Activated T-helper 2 cell treated with anti-CD3 and anti-CD28 coated beads, Interferon-gamma antibody, Interleukin-2, Interleukin-4, amounts not matched to agents 10 μg/mL and 5 μg/mL and 100 μg/mL, durations not matched to agents 14 hours and 24 hours and 36 hours (primary cell): ENCODE measurements at places on chromosomes 7 and 10. TPM values are rescaled to one million over a fixed set of nuclear protein-coding genes. Genes with fewer than 3 reads are reported as not detected.
A peak's percentile ranks its signal among the peaks of the same experiment; 100 is the strongest.

GRCh38 chr10:75395066-75395931 lies 6.3 kb downstream of the ZNF503 start:
- no peaks in the 10 kb centered on the region for H3K36me3 ChIP-seq
- H3K27me3 ChIP-seq: peaks cover 53% of the 10 kb centered on the region
- H3K4me1 ChIP-seq: peaks cover 6% of the 10 kb centered on the region

The LRIT1 gene
- not detected in 2 replicates for total RNA-seq

GRCh38 chr10:61751599-61751998 lies 88.9 kb downstream of the CABCOCO1 start:
- no peak overlapping the region for H3K4me3 ChIP-seq
- no peaks in the 10 kb centered on the region for H3K27me3 ChIP-seq

DNA sequence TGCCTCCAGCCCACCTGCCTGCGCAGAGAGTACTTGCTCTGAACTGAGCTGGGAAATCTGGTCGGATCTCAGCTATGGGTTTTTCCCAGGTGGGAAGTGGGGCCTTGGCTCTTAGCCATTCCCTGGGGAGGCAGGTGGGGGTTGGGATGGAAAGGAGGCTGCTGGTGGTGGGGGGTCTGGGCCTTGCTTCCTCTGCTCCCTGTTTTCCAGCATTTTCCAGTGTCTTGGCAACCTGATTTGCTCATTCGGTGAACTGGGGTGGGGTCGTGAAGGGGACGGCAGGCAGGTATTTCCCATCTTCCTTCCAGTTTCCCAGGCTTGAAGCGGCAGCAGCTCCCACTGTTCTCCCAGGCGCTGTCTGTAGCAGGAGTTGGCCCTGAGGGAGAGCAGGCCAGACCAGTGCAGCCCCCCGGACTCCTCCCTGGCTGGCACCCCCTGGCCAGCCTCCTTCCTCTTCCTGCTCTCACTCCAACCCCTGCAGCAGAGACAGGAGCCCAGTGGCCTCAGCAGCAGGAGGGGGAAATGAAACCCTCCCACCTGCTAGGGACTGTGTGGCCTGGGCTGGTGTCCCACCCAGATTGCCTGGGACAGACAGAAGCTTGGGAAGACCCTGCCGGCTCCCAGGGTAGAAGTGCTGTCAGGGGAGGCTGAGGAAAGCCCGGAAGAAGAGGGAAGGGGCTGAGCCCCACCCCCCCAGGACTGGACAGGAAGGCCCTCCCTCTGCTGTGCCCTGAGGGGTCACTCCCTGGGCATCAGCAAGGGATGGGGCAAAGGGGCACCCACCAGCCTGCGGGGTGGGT lies 6.6 kb downstream of the TRIM8 start:
- H3K36me3 ChIP-seq: peaks cover 73% of the 10 kb centered on the region
- peak overlapping the region; percentile 75 for H3K27ac ChIP-seq
- H3K27me3 ChIP-seq: no peaks in the 10 kb centered on the region
- H3K4me3 ChIP-seq: peak overlapping the region; percentile 63
- H3K4me1 ChIP-seq: peaks cover 70% of the 10 kb centered on the region

GRCh38 chr7:148973256-148973655 lies 55.0 kb downstream of the PDIA4 start:
- no peaks in the 10 kb centered on the region for H3K36me3 ChIP-seq
- no peak overlapping the region for H3K27ac ChIP-seq
- H3K4me1 ChIP-seq: no peaks in the 10 kb centered on the region
- no peak overlapping the region for H3K4me3 ChIP-seq

DNA sequence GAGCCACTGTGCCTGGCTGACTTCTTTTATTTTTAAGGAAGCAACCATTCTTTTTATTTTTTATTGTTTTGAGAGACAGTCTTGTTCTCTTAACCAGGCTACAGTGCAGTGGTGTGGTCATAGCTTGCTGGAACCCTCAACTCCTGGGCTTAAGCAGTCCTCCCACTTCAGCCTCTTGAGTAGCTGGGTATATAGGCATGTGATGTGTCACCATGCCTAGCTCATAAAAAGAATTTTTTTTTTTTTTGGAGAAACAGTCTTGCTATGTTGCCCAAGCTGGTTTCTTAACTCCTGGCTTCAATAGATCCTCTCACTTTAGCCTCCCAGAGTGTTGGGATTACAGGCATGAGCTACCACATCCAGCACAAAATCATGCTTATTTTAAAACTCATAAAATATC lies 5.8 kb downstream of the MCU start:
- H3K27me3 ChIP-seq: peaks cover 5% of the 10 kb centered on the region
- no peak overlapping the region for H3K27ac ChIP-seq
- DNase-seq: no peak
- H3K36me3 ChIP-seq: no peaks in the 10 kb centered on the region
- peaks cover 21% of the 10 kb centered on the region for H3K4me1 ChIP-seq

GRCh38 chr7:128136215-128136597 lies 104.9 kb upstream of the LEP start:
- peaks cover 7% of the 10 kb centered on the region for H3K4me1 ChIP-seq
- H3K36me3 ChIP-seq: no peaks in the 10 kb centered on the region
- no peak for DNase-seq
- peaks cover 57% of the 10 kb centered on the region for H3K27me3 ChIP-seq

- no peaks in the 10 kb centered on the region for H3K36me3 ChIP-seq
- H3K27ac ChIP-seq: no peak overlapping the region
- DNase-seq: no peak
- no peak overlapping the region for H3K4me3 ChIP-seq
These were observed 36.7 kb upstream of the HDAC9 start for GRCh38 chr7:18458830-18459229.

The SP4 gene
- total RNA-seq: 17.9 and 19.2 TPM in 2 replicates

The AKR1D1 gene
- total RNA-seq: not detected in 2 replicates

- H3K4me3 ChIP-seq: no peak overlapping the region
- H3K27me3 ChIP-seq: no peaks in the 10 kb centered on the region
- peaks cover 19% of the 10 kb centered on the region for H3K4me1 ChIP-seq
- no peak overlapping the region for H3K27ac ChIP-seq
These were observed 199.7 kb downstream of the MLLT10 start for GRCh38 chr10:21733710-21734109.

DNA sequence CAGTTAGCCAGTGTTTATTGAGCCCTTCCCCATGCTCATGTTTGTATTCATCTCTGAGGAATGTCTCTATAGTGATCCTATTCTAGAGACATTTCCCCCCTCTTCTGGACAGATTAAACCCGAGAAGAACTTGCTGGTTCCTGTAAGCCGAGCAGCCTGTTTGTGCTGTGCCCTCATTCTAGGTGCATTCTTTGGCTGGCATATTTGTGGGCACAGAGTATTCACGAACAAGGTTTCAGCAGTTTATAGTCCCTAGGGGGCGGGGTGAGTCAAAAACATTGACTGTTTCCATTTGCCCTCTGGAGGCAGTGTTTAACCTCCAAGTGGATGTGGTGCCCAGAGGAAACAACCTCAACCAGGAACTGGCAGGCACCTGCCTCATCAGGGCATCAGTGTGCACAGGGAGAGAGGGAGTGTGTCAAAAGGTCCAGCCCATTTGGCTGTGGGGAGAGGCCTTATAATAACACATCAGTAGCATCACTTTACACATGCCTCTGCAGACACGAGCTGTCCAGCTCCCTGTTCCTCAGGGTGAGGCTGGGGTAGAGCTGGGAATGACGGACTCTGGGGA lies 273.3 kb upstream of the LRGUK start:
- H3K36me3 ChIP-seq: no peaks in the 10 kb centered on the region
- no peak overlapping the region for H3K27ac ChIP-seq
- peak; percentile 8 for DNase-seq
- H3K27me3 ChIP-seq: no peaks in the 10 kb centered on the region
- H3K4me1 ChIP-seq: peaks cover 5% of the 10 kb centered on the region

The ZNF248 gene
- 9.2 and 11.2 TPM in 2 replicates for total RNA-seq

DNA sequence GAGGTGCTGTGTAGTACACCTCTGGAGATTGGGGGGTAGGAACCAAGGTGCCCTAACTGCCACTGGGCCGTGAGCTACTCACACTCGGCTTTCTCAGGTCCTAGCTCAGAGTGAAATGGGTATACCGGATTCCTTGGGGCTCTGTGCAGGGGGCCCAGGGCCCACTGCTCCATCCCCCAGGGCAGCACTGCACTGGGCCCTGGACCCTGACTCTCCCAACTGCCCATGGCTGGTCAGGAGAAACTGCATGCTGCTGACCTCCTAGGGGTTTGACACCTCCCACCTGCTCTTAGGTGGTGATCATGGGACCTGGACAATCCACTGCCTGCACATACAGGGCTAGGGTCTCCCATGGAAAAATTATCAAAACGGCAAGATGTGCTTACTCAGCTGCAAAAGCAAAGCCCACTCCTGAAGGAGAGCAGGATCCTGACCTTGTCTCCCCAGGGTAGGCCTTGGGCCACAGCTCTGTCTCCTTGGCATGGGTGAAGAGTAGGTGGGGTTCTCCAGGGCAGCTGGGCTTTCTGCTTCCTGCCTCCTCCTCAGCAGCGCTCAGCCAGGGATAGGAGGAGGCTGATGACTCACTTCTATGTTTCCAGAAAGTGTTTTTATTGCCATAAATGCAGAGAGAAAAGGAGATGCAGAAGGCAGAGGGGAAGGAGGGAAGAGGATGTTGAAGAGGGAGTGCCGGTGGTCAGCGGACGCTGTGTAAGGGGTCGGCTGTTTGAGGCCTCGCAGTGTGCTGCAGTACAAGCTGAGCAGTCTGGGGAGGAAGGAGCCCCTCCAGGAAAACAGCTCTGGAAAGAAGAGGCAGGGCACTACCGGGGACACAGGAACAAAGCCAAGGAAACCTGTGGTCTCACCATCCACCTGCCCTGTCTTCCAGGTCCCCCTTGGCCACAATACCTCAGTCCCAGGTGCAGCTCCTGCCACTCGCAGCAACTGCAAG lies 107.8 kb downstream of the ARHGAP22 start:
- peaks cover 9% of the 10 kb centered on the region for H3K4me1 ChIP-seq
- DNase-seq: peak; percentile 6
- H3K4me3 ChIP-seq: no peak overlapping the region
- H3K36me3 ChIP-seq: no peaks in the 10 kb centered on the region

The NKX6-2 gene
- not detected in 2 replicates for total RNA-seq

- H3K27me3 ChIP-seq: no peaks in the 10 kb centered on the region
- peaks cover 22% of the 10 kb centered on the region for H3K36me3 ChIP-seq
- peaks cover 27% of the 10 kb centered on the region for H3K4me1 ChIP-seq
- peak overlapping the region; percentile 91 for H3K27ac ChIP-seq
These were observed 29.8 kb downstream of the ADAP1 start for GRCh38 chr7:924541-925231.

GRCh38 chr10:61097026-61097425 lies 153.0 kb upstream of the RHOBTB1 start:
- peaks cover 17% of the 10 kb centered on the region for H3K27me3 ChIP-seq
- H3K27ac ChIP-seq: no peak overlapping the region
- H3K4me3 ChIP-seq: no peak overlapping the region
- H3K4me1 ChIP-seq: peaks cover 3% of the 10 kb centered on the region
- no peak for DNase-seq

DNA sequence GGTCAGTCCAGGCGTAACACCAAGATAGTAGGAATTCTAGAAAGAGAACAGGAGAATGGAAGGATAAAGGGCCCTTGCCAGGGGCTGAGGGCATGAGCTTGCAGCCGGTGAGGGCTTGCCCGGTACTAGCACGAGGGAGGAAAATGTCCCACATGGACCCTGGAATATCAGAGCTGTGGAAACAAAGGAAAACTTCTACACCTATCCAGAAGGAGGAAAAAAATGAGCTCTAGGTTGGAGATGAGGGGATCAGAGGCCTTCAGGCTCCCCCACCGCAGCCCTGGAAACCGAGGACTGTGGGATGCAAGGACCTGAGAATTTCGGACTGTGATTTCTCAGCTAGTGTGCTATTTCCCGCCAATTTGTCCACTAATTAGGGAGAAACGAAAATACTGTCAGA lies 22.1 kb downstream of the RAMP3 start:
- H3K4me1 ChIP-seq: no peaks in the 10 kb centered on the region
- no peak for DNase-seq
- peaks cover 9% of the 10 kb centered on the region for H3K27me3 ChIP-seq
- no peak overlapping the region for H3K4me3 ChIP-seq
- no peak overlapping the region for H3K27ac ChIP-seq
- H3K36me3 ChIP-seq: no peaks in the 10 kb centered on the region

- no peaks in the 10 kb centered on the region for H3K27me3 ChIP-seq
- no peak overlapping the region for H3K4me3 ChIP-seq
- DNase-seq: no peak
- H3K27ac ChIP-seq: no peak overlapping the region
- no peaks in the 10 kb centered on the region for H3K36me3 ChIP-seq
These were observed 65.9 kb upstream of the MEOX2 start for GRCh38 chr7:15752377-15752776.

DNA sequence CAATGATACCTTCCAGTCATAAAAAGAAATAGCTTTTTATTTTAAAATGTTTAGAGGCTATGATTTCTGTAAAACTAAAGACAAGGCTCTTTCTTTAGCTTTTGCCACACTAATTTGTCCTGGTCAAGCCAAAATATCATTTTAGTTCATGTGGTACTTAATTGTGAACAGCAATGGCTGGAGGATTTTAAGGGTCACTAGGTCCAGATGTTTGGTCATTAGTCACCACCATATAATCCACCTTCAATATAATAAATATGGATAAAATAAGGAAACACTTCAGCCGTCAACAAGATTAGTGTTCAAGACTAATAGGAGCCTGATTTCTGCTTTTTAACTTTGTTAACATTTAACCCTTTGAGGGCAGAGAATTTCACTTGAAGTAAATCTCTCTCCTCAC lies 50.0 kb upstream of the HGF start:
- no peak for DNase-seq
- no peaks in the 10 kb centered on the region for H3K27me3 ChIP-seq
- H3K27ac ChIP-seq: no peak overlapping the region
- H3K36me3 ChIP-seq: no peaks in the 10 kb centered on the region

The NPTX2 gene
- 0.28 and 0.32 TPM in 2 replicates for total RNA-seq

DNA sequence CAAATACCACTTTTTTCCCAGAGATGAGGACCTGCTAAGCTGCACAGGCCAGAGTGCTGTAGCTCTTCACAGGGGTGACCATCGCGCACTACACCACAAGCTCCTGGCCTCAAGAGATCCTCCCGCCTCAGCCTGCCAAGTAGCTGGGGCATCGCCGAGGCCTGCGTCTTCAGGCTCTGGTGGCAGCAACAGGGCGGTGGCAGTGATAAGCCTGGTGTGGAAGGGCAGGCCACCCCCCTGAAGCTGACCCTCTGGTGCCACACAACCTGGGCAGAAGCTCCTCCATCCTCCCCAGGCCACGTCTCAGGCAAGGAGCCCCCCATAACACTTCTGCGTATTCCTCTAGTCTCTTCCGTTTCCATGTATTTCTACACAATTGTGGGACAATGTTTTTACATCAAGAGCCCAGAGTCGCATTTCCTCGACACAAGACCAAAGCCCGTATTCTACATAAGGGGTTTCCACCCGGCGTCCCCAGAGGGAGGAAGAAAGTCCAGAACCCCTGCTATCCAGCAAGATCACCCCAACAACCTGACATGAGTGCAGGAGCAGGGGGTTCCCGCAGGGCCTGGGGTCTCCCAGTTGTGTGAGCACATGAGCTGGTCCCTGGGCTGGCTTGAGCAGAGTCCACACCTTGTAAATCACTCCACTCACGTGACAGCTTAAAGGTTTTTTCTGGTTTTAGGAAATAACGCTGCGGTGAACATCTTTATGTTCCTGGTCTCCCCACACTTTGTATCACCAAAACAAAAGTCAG lies 37.6 kb upstream of the NCAPG2 start:
- no peak overlapping the region for H3K27ac ChIP-seq
- H3K36me3 ChIP-seq: peaks cover 86% of the 10 kb centered on the region
- H3K4me3 ChIP-seq: no peak overlapping the region
- H3K4me1 ChIP-seq: no peaks in the 10 kb centered on the region

The GRM3 gene
- total RNA-seq: not detected in 2 replicates

GRCh38 chr10:121057269-121057668 lies 206.1 kb downstream of the WDR11 start:
- no peak overlapping the region for H3K4me3 ChIP-seq
- no peaks in the 10 kb centered on the region for H3K27me3 ChIP-seq
- no peaks in the 10 kb centered on the region for H3K36me3 ChIP-seq
- DNase-seq: no peak
